A549 (cell line): ENCODE measurements at places on chromosomes 2 and 18. TPM values are rescaled to one million over a fixed set of nuclear protein-coding genes. Genes with fewer than 3 reads are reported as not detected.

- DNase-seq, result no peak
Measured at GRCh38 chr18:79384151-79384807, 11.5 kb upstream of the NFATC1 start.

GRCh38 chr18:45186832-45187231 is 428.4 kb upstream of the SLC14A2 start:
- no peak for DNase-seq

- DNase-seq, result no peak
Measured at GRCh38 chr2:213764849-213765248, 480.6 kb downstream of the SPAG16 start.

- DNase-seq, result no peak
Measured at GRCh38 chr2:28291811-28292440, 100.7 kb upstream of the FOSL2 start.

GRCh38 chr2:181065458-181065857 is 85.1 kb downstream of the UBE2E3 start:
- no peak for DNase-seq

- no peak for DNase-seq
Measured at GRCh38 chr2:29844713-29845326, 76.6 kb downstream of the ALK start.

- no peak for DNase-seq
Measured at GRCh38 chr2:120541553-120541932, 194.1 kb upstream of the GLI2 start.

CCDC178 gene
- polyA plus RNA-seq, result not detected in 3 replicates

FHOD3 gene
- 2.9 to 4.2 TPM (median 3.6 TPM) in 3 replicates for polyA plus RNA-seq

WDFY1 gene
- polyA plus RNA-seq, result 36.6 to 38.9 TPM (median 38.7 TPM) in 3 replicates

C2orf15 gene
- polyA plus RNA-seq, result 0.80 to 1.4 TPM (median 1.3 TPM) in 3 replicates

HOXD4 gene
- polyA plus RNA-seq, result 0.54 to 0.92 TPM (median 0.87 TPM) in 3 replicates

MEIS1 gene
- 1.9 to 2.1 TPM (median 2.0 TPM) in 3 replicates for polyA plus RNA-seq

KIF3C gene
- polyA plus RNA-seq, result 57.4 to 80.8 TPM (median 77.4 TPM) in 3 replicates

C1QL2 gene
- polyA plus RNA-seq, result not detected in 3 replicates
